ENCODE measurements at places on chromosomes 4 and X. TPM values are rescaled to one million over a fixed set of nuclear protein-coding genes. Genes with fewer than 3 reads are reported as not detected.

SEPTIN6 gene
- 10.3 TPM for total RNA-seq

ANKRD50 gene
- total RNA-seq: 4.7 TPM

IL1RAPL1 gene
- 0.09 TPM for total RNA-seq

SH3D19 gene
- total RNA-seq: 28.2 TPM
